ENCODE measurements at places on chromosomes 7 and 10.

- H3K27ac ChIP-seq: no peak overlapping the region
- H3K4me1 ChIP-seq: no peaks in the 10 kb centered on the region
- H3K4me3 ChIP-seq: no peak overlapping the region
- DNase-seq: no peak
- no peaks in the 10 kb centered on the region for H3K36me3 ChIP-seq
Observed at GRCh38 chr10:94780844-94781243, 18.4 kb downstream of the CYP2C19 start.

DNA sequence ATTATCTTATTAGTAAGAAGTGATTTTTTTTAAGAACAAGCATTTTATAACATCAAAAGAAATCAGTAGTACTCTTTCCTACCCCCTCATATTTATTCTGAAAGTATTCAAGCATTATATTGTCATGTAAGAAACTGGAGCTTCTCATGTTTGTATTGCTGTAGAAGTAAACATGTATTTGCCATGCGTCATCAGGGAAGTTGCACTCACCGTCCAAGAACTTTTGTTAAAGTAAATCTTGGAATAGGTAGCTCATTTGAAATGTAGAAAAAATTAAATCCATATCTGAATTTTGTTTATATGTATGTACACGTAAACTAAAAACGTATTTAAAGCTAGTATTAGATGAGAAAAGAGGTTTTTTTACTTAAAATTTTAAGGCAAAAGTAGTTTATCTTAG is 96.8 kb downstream of the PTEN start:
- H3K36me3 ChIP-seq: peaks cover 20% of the 10 kb centered on the region
- peaks cover 11% of the 10 kb centered on the region for H3K4me1 ChIP-seq
- no peaks in the 10 kb centered on the region for H3K27me3 ChIP-seq

DNA sequence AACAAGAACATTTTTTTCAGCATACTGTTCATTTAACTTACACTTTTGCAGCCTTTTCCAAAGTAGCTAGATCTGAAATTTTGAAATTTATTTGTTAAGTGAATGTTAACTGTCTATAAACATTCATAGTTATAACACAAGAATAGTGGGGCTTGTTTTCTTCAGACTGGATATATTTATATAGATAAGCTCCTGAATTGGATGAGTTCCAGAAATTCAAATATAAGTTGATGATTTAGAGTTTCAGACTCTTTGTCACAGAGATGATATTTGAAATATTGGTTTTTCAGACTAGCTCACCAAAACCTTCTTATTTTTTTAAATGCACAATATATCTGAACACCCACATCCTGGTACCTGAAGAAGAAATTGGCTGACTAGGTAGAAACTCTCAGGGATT is 44.0 kb downstream of the ZNRF2 start:
- no peak overlapping the region for H3K4me3 ChIP-seq
- DNase-seq: no peak
- H3K36me3 ChIP-seq: no peaks in the 10 kb centered on the region

- H3K4me1 ChIP-seq: 0 out of 2 replicates have a peak, but pooled peaks cover 3% of the 10 kb centered on the region
- no peak for DNase-seq
- H3K27me3 ChIP-seq: peaks cover 16% of the 10 kb centered on the region
- H3K36me3 ChIP-seq: no peaks in the 10 kb centered on the region
- no peak overlapping the region for H3K4me3 ChIP-seq
Observed at GRCh38 chr7:28389504-28390395, 22.6 kb upstream of the CREB5 start.

DNA sequence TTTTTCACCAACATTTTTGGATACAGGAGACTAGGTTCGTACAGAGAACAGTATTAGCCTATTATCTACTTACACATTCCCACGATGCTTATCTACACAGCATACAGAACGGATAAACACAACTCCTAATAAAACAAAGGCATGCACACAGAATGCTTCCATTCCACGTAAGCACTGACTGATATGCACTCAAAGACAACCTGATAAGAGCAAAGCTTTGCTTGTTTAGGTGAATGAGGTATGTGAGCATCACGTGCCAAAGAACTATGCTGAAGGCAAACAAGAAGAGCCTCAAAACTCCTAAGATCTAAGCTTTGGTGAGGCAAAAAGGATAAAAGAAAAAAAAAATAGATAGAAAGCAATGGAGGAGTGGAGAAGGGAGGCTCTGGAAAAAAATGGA is 413.5 kb upstream of the LRRN3 start:
- H3K36me3 ChIP-seq: no peaks in the 10 kb centered on the region
- H3K27ac ChIP-seq: no peak overlapping the region
- H3K27me3 ChIP-seq: no peaks in the 10 kb centered on the region
- no peaks in the 10 kb centered on the region for H3K4me1 ChIP-seq
- no peak overlapping the region for H3K4me3 ChIP-seq

DNA sequence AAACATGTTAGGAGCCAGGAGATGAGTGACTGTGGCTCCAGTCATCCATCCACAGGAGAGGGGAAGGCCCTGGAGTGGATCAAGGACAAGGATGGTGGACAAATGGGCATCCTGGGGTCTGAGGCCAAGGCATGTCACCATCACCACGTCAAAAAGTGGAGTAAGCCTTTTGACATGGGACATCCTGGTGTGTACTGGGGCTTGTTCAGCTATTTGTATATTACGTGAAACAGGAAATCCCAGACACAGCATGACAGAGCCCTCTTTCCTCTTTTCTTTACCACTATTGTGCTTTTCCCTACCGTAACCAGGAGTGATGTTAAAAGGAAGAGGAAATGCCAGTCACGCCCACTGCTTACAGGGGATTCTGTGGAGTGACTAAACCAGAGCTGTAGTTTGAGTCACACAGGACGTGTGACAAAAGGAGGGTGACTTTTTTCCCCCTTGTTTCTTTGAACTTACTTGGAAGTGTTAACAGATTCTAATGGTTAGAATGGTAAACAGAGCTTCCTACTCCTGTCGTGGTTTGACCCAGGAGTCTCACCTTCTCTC is 15.4 kb downstream of the ACSL5 start:
- peaks cover 11% of the 10 kb centered on the region for H3K27me3 ChIP-seq
- no peaks in the 10 kb centered on the region for H3K36me3 ChIP-seq
- H3K27ac ChIP-seq: no peak overlapping the region
- no peak overlapping the region for H3K4me3 ChIP-seq
- no peaks in the 10 kb centered on the region for H3K4me1 ChIP-seq

DNA sequence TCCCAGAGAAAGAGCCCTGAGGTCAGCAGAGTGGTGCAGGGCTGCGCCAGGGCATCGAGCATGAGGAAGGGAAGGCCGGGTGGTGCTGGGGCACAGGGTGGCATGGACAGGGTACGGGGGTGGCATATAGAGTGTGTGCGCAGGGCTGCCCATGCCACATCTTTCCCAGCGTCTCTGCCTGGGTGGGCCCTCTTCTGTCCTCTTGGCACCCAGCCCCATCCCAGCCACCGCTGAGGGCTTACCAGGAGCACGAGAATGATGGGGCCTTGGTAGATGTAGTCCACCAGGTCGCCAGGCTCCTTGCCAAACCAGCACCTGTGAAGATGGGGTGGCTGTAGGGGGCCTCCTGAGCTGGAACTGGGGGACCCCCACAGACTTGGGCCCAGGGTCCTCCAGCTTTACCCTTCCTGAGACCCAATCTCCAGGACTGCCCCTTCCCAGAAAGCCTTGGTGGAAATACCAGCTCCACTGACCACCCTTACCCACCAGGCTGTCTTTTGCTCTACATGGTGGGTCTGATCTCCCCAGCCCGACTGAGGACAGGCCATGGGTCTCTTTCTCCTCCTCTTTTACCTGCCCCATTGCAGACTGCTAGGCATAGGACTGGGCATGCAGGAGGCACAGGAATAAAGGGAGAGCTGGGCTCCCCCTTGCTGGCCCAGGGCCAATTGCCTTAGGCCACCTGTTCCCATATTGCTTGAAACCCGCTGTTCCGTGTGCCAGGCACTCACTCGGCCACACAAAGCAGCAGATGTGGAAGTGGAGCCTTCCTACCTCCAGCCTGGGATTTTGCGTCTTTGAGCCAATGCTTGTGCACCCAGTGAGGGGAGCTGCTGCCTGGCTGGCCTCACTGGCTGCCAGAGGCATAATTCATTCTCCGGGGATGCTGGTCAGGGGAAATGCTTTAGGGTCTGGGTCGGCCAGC is 21.7 kb downstream of the CRHR2 start:
- no peaks in the 10 kb centered on the region for H3K36me3 ChIP-seq
- H3K4me1 ChIP-seq: no peaks in the 10 kb centered on the region
- peaks cover 4% of the 10 kb centered on the region for H3K27me3 ChIP-seq

- no peaks in the 10 kb centered on the region for H3K4me1 ChIP-seq
- H3K4me3 ChIP-seq: no peak overlapping the region
- DNase-seq: no peak
- H3K27me3 ChIP-seq: no peaks in the 10 kb centered on the region
- H3K27ac ChIP-seq: no peak overlapping the region
Observed at GRCh38 chr10:130463104-130463875, 327.1 kb downstream of the GLRX3 start.

- no peaks in the 10 kb centered on the region for H3K27me3 ChIP-seq
- peak; percentile 18 for DNase-seq
- H3K36me3 ChIP-seq: no peaks in the 10 kb centered on the region
- no peak overlapping the region for H3K27ac ChIP-seq
- H3K4me3 ChIP-seq: no peak overlapping the region
Observed at GRCh38 chr7:133742709-133743538, 384.2 kb upstream of the LRGUK start.

DNA sequence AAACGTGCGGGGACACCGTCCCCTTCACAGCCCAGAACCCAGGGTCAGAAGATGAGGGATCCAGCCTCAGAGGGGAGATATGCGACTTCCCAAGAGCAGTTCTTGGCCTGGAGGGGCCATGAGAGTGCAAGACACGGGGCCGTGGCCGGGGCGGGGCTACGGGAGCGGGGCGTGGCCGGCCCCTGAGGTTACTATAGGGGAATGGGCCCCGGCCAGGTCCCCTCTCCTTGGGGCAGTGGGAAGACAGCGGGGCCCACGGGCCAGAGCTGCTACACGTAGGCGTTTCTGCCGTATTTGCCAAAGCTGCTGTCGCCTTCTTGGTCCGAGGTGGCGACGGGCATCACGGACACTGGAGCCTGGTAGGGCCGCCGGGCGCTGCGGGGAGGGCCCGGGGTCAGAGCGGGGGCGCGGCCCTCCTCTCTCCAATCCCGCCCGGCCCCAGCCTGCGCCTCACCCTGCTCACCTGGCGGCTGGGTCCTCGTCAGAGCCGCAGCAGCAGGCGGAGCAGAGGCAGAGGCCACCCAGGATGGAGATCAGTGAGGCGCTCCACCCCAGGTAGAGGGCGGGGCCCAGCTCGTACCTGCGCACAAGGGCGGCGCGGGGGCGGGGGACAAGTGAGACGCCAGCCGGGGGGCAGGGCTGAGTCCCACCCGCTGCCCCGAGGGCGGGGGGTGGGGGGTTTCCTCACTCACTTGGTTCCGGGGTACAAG is 5.3 kb downstream of the CLDN15 start:
- no peaks in the 10 kb centered on the region for H3K36me3 ChIP-seq
- peak overlapping the region; percentile 49 for H3K27ac ChIP-seq
- DNase-seq: no peak
- H3K4me3 ChIP-seq: peak overlapping the region; percentile 55
- H3K4me1 ChIP-seq: peaks cover 6% of the 10 kb centered on the region

- H3K4me3 ChIP-seq: no peak overlapping the region
- H3K36me3 ChIP-seq: no peaks in the 10 kb centered on the region
- no peak overlapping the region for H3K27ac ChIP-seq
- no peak for DNase-seq
Observed at GRCh38 chr7:137798073-137798763, 48.6 kb downstream of the DGKI start.

GRCh38 chr7:118041251-118041878 is 142.6 kb upstream of the LSM8 start:
- no peaks in the 10 kb centered on the region for H3K4me1 ChIP-seq
- H3K27me3 ChIP-seq: no peaks in the 10 kb centered on the region
- H3K4me3 ChIP-seq: no peak overlapping the region
- DNase-seq: no peak
- H3K36me3 ChIP-seq: no peaks in the 10 kb centered on the region
- no peak overlapping the region for H3K27ac ChIP-seq

DNA sequence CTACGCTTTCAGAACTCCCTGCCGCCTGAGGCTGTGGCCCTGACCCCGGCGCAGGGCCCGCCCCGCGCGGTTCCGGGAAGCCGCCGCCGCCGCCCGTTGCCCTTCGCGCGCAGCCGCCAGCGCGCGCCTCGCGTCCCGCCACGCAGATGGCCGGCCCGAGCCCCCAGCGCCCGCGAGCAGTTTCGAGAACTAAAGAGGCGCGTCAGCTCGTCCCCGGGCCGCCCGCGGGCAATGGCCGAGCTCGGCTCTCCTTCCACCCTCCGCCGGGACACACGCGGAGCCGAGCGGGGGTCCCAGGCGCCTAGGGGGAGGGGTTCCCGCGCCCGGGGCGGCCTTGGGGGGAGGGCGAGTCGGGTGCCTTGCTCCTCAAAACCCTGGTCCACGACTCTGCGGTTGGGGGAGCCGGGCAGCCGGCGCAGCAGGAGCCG is 1.8 kb downstream of the HNRNPF start:
- no peaks in the 10 kb centered on the region for H3K27me3 ChIP-seq
- DNase-seq: no peak
- peaks cover 26% of the 10 kb centered on the region for H3K4me1 ChIP-seq
- H3K36me3 ChIP-seq: peaks cover 9% of the 10 kb centered on the region

GRCh38 chr7:121005996-121006584 is 17.6 kb downstream of the CPED1 start:
- DNase-seq: no peak
- H3K27me3 ChIP-seq: peaks cover 32% of the 10 kb centered on the region
- no peak overlapping the region for H3K4me3 ChIP-seq
- no peaks in the 10 kb centered on the region for H3K36me3 ChIP-seq
- H3K27ac ChIP-seq: no peak overlapping the region

All from Panc1 (cell line).